ENCODE measurements at places on chromosomes 6 and 20.

DNA sequence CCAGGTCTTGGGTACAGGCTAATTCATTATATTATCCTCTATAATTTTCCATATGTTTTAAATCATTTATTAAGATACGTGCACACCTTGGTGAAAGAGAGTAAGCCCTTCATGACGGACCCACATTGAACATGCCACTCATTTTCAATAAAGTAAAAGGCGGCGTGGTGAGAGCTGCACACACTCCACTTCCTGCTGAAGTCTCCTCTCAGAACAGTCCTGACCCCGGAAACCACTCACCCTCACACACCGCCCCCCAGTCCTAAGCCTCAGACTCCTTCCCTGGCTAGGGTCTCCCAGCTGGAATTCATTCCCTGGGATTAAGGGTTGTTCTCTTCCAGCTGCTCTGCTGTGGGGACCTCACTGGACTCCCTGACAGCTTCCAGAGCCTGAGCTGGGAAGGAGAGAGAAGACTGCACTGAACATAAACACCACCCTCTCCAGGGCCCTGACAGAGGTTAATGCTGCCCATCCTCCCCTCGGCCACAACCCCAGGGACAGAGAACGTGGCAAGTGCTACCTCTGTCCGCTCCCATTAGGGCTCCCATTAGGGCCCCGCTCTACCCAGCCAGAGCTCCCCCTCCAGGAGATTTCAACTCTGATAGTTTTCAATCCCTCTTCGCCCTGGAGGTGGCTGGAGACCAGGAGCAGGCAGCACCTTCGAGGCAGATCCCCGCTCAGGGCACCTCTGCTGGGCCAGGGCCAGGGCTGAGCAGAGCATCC is 24.8 kb downstream of the GRM4 start:
- DNase-seq, result no peak

DNA sequence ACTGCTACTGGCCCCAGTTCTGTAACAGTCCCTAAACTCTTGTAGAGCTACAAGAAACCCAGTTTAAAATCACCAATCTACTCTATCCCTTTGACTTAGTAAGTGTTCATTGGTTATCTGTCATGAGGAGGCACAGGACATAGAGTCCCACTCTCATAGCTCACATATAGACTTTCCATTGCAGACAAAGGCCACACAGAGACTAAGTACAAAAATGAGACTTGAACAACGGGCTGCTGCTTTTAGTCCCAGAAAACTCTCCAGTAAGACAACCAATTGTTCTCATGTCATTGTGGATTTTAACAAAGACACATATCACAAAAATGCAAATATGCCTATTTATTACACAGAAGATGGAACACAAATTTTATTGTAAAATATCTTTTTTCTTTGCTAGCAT is 197.4 kb downstream of the PTPRK start:
- no peak for DNase-seq

DNA sequence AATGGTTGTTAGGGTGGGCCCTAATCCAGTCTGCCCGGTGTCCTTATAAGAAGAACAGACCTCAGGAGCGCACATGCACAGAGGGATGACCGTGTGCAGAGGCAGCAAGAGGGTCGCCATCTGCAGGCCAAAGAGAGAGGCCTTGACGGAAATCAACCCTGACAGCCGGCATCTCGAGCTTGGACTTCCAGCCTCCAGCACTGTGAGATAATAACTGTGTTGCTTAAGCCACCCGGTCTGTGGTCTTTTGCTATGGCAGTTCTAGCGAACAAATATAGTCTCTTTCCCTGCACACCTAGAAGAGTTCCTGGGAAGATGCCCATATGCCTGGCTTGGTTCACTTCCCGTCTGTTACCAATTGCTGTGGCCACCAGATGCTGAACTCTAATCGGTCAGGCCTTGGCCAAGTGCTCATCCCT is 35.3 kb upstream of the PTGIS start:
- DNase-seq, result no peak

GRCh38 chr6:99096170-99096569 is 148.4 kb upstream of the FBXL4 start:
- no peak for DNase-seq

GRCh38 chr6:28090917-28091586 is 10.7 kb downstream of the ZNF165 start:
- DNase-seq, result no peak

DNA sequence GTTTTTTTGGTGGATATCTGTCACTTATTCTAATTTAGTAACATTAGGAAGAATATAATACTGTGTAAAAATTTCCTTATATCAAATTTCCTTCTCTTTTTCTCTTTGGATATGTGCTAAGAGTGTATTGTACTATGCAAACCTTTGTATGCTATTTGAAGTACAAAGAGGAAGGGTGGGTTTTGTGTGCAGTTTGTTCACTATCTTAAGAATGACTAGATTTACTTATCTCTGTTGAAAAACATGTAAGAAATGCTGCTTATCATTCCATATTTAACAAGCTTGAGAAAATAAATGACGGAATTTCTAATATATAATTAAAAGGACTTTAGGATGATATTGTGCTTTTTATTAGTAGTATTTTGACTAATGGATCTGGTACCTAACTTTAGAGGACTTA is 13.1 kb downstream of the CD2AP start:
- DNase-seq, result no peak

- no peak for DNase-seq
Observed at GRCh38 chr6:54068694-54069093, 42.5 kb upstream of the MLIP start.

- DNase-seq, result no peak
Observed at GRCh38 chr6:107956586-107957307, 1.3 kb downstream of the SEC63 start.

DNA sequence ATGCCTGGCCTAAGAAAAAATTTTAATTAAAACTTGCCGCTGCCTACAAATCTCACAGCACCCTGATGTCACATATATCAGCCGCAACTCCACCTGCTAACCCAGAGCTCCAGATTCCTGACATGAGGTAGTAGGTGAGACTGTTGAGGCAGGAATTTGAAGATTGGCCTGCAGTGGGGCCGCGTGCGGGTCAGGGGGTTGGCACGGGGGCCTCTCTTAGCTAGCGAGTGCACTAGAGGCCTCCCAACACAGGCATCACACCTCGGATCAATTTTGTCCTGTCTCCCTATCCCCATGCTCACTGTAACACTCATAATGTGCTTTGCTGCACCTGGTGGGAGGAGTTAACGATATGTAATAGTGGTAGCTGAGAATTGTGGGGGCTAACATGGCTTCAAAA is 349.8 kb downstream of the CDC5L start:
- DNase-seq, result no peak

GRCh38 chr6:642805-643204 is 14.1 kb downstream of the HUS1B start:
- no peak for DNase-seq

GRCh38 chr20:157154-157553 is at the start of gene DEFB127:
Gene DEFB127 (plus strand): TSS chr20:157454. CDS start chr20:157545, 91 bp downstream.
- no peak for DNase-seq

DNA sequence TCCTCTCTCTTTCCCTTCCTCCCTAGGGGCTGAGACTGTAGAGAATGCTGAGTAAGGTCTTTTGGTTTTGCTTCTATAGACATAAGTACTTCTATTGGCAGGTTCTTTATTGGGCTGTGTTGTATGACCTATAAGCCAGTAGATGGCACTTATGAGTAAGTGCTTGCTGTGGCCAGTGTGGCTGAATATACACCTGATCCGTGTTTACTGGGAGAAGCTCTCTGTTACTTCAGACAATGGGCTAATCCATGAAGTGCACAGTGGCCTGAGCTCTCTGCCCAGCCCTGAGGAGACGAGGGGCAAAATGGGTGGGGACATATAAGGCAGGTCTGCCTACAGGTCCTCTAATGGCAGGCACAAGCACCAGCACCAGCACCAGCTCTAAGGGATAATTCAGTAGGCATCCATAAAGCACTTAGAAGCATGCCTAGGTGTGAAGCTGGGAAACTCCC is 610.3 kb downstream of the RNF144B start:
- DNase-seq, result no peak

DNA sequence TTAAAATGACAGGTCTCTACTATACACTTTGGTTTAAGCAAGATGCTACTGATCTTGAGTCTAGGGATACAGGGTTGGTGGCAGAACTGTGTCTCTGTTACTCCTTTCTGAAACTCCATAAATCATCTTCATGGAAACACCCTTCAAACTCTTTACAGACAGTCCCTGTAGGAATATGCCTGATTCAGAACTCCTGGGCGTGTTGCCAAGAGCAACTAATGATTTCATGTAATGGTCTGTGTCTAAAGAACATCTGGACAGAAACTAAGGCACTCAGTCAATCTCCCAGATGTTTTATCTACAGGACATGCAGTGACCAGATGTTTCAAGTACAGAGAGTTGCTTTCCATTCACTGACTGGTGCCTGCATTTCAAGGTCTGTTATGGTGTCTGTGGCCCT is 464.4 kb upstream of the CHD6 start:
- no peak for DNase-seq

GRCh38 chr6:30985490-30985889 is 2.0 kb downstream of the MUC21 start:
- no peak for DNase-seq

DNA sequence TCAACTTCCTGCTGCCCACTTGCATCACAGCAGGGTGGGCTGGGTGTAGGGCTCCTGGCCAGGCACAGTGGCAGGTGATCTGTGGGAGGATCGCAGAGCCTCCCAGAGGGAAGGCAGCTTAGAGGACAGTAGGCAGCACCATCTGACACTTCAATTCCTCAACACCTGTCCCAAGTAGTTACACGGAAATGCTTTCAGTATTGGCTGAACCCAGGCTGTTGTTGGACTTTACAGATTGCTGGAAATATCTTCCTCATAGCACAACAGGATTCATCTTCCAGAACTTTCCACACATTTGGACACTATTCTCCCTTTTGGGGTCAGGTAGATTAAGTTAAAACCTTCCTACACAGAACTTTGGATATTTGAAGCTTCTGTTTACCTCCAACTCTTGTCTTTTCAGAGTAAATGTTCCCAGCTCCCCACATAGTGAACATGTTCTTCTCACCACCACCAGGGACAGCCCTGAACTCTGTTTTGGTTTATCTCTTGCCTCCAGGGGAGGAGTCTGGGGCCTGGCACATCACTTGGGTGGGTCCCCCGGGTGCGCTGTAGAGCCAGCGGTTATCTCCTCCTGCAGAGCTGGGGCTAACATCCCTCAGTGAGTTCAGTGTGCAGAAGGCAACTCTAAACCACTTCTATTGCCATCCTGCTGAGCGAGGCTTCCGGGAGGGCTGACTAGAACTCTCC is 3.5 kb upstream of the SLC22A2 start:
- DNase-seq, result no peak

GRCh38 chr6:83113258-83113657 is 45.8 kb downstream of the DOP1A start:
- DNase-seq, result no peak

DNA sequence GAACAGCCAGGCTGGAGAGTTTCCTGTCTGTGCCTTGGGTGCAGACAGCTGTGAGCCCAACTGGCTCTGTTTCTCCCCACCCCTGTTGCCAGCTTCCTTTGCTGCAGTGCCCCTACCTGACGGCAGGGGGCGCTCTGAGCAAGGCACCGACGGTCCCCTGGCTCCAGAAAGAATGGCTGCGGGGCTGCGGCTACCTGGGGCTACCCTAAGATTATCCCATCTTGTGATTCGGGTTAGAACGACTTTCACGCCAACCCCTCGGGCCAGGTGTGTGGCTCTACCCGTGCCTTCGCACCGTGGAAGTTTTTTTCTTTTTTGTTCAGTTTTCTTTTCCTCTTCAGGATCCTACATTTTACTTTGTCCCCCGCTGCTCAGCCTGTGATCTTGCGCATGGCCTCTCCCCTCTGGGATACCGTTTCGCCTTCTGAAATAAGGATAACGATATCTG is 33.4 kb upstream of the AAR2 start:
- peak; percentile 92 for DNase-seq
